ENCODE measurements at places on chromosomes 1 and 21.

DNA sequence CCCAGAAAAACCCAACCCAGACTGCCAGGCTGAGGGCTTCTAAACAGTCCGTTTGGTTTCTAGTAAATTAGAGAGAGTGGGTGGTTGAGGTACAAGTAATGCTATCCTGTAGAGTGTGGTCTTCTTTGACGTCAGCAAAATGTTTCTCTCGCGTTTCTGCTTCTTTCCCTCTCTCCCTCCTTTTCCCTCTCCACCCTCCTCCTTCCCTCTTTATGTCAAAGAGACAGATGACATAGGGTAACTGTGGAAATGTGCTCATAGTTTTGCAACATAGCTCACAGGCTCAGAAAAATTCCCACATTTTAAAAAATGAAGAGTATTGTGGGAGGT lies 158.3 kb downstream of the TOMM20 start:
- no peak for DNase-seq

- no peak for DNase-seq
These were observed 273.1 kb downstream of the NTNG1 start for GRCh38 chr1:107413951-107414350.

DNA sequence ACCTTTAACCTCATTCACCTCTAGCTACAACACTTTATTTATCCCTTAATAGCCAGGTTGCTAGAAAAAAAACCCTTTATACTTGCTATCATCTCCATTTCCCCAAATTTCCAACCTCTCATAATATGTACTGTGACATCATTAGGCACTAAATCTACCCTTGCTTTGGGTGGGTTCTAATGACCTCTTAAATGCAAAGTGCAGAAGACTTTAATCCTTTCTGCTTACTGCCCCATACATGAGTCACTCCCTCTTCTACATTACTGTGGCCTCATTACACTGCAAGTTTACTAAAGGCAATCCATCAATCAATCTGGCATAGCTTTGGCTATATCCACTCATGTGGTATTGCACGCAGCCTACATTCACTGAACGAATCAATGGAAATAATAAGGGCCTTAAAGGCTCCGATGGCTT lies 353.3 kb downstream of the SMYD3 start:
- DNase-seq: peak; percentile 24

DNA sequence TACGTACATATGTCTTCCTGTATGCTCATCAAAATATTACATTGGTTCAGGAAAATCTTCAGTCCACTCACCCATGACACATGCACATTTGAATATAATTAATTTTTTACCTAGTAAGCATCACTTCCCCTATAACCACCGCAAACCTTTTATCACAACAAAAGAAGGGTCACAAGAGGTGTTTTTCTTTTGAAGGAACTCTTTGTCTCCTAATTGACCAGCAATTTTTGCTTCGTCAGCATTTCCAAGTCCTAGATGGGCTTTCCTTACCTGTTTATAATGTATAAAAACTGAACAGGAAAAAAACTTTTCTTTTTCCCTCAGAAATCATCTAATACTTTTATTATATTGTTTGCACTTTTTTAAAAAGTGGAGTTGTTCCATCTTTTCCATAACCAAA lies 631.3 kb downstream of the PLA2G4A start:
- no peak for DNase-seq

DNA sequence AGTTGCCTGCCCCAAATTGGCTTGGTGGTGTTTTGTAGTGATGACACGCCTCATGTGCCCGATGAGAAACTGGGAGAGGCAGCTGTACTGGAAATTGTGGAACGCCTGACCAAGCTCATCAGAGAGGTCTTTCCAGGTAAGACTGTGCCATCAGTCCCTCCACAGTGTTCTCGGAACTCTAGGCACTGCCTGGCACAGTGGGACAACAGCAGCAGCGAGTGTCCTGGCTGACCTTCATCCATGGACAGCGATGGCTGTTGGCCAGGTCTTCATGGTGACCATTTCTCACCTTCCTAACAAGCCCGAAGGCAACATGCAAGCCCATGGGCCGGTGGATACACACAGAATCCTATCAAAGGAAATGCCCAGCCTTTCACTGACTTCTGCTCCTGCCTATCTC lies 10.7 kb upstream of the XKR8 start:
- DNase-seq: no peak

DNA sequence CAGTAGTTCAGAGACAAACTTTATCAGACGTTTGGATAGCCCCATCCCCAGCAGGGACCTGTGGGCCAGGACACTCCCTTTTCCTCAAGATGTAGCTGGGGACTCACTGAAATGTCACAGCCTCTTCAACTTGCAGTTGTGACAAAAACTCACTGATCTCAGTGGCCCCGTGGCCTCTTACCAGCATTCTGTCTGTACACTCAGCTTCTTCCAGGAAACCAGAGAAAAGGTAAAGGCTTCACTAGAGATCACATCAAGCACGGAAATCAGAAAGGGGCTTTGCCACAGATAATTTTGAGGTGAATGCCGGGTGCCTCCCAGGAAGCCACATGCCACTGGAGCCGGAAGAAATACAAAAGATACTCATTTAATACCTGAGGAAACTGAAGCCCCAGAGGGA lies 122.2 kb downstream of the CCDC185 start:
- no peak for DNase-seq

- peak; percentile 24 for DNase-seq
These were observed 19.2 kb downstream of the NFYC start for GRCh38 chr1:40710581-40711315.

DNA sequence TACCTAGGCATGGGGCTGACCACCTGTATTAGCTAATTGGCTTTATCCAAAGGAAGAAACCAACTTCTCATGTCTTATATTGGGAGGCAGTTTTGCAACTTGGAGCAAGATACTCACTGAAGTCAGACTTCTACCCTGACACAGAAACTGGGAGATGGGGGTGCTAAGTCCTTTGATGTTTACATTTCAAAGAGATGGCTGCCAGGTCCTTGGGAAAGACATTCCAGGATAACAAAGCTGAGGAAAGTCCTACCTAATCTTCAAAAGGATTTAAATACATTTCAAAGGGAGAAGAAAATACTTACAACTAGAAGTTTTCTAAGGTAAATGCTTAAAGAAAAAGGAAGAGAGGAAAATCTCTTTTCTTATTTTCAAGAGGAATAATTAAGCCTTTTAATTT lies 62.1 kb downstream of the FH start:
- DNase-seq: no peak

- DNase-seq: no peak
These were observed 472.6 kb upstream of the DEPDC1 start for GRCh38 chr1:68969441-68969840.

GRCh38 chr1:243493156-243494129 lies 237.6 kb downstream of the SDCCAG8 start:
- no peak for DNase-seq

GRCh38 chr1:119209596-119210295 lies 69.3 kb upstream of the WARS2 start:
- DNase-seq: no peak
